ENCODE measurements at places on chromosomes 2 and 18.

DNA sequence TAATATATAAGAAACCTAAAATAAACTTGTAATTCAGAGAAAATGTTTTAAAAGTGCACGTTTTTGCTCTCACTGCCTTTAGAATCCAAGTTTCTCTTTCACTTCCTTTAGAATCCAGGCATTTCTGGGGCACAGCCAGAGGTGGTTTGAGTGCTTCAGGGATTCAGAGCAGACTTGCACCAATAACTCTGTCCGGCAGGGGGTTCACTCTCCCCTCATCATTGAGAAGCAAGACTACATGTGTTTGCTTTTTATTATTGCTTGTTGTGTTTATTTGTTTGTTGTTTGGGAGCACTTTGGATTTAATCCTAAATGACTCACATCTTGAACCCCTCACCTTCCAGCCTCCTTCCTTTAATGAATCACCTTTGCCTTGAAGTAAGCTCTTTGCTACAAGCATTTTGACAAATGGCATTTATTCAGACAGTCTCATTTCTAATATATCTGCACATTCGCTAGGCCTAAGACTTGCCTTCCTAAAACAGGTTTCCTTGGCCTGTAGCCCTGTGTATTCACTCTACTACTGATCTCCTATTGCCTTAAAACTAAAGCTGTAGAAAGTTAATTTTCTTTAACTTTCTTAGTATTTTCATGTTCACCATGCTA is 233.5 kb upstream of the ATP5MC3 start:
- peak; percentile 89 for DNase-seq

DNA sequence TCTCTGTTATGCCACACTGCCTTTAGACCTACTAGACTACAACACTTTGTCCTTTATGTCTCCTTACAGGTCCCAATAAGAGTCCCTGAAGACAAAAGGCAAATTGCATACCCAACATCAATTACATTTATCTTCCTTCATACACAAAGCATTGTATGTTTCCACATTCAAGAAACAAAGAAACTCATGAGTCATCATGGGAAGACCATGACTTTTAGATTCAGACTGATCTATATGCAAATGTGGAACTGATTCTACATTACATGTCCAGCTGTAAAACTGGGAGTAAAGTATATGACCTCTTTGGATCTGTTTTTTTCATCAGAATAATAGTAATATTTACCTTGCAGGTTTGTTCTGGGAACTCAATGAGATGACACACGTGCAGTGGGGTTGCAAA is 25.2 kb upstream of the HNMT start:
- DNase-seq = no peak

- no peak for DNase-seq
Observed at GRCh38 chr2:65766768-65767267, 334.4 kb upstream of the SPRED2 start.

DNA sequence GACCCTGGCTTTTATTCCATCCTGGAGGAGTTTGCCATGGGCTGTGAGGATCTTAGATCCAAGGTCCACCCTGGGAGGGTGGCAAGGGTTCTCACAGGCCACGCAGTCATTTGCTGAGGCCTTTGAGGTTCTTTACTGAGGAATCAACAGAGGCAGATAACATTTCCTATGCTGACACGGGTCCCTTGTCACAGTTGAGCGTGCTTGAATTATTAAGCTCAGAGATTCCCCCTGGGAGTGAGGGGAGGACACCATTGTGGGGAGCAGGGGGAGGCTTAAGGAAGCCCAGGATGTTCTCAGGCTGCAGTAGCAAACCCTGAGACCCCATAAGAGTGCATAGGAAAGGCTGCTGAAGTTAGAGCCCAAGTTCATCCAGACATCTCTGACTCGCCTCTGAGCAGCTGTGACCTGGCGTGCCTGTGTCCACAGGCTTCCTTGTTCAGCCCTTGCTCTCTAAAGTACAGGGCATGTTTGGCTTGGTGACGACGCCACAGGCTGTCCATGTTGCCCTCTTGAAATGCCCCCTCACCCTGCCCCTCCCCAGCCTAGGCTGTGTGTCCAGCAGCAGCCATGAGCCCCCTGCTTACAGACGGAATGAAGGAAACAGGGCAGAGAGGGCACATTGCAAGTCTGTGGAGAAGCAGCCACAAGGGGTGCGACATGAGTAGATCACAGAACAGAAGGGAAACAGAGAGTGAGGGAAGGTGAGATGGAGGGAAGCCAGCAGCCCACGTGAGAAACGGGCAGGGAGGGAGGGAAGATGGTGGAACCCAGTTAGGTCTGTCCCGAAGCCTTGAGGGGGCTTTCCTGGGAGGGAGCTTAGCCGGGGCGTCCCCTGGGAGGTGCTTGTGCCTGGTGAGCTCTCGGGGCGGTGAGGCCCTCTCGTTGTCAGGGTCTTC is 34.0 kb downstream of the NAPG start:
- no peak for DNase-seq

DNA sequence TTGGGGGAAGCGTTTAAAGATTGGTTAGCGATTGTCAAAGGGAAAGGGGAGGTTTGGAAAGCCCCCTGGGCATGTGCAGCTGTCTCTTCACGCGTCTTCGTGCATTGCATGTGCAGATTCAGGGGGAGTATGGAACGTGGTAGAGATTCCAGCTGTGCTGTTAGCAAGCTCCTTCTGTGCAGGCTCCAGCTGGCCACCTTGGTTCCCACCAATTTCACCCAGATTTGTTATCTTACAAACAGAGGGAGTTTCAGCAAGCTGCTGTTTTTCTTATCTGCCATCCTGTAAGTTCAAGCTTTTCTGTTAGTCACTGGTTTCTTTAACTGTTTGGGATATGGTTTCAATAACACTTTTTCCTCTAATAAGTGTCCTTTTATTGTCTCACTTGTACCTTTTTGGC is 30.4 kb downstream of the FARP2 start:
- DNase-seq = no peak

- no peak for DNase-seq
Observed at GRCh38 chr2:206558492-206558891, 83.8 kb upstream of the FAM237A start.

DNA sequence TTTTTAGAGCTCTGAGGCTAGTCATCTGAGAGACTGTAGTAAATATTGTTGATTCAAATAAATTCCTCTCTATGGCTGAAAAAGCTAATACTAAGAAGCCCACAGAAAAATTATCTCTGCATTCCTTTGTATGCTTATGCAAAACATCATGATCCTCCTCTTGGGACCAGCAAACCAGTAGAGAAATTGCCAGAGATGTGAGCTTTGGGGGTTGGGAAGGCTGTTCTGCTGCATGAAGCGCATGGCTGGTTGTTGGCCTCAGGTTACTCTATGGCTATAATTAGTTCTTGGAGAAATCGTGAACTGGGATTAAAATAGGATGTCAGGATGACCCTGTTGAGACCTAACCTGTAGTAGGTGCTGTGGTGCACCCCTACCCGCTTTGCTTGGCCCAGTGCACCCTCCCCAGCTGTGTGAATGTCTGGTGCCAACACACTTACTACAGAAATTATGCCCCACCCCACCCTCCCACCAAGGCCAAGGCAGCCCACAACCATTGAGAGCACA is 35.5 kb upstream of the C1D start:
- no peak for DNase-seq

GRCh38 chr2:9757501-9758264 is 85.6 kb upstream of the TAF1B start:
- DNase-seq = no peak

- DNase-seq = peak; percentile 79
Observed at GRCh38 chr2:237500681-237501424, 13.8 kb downstream of the MLPH start.

DNA sequence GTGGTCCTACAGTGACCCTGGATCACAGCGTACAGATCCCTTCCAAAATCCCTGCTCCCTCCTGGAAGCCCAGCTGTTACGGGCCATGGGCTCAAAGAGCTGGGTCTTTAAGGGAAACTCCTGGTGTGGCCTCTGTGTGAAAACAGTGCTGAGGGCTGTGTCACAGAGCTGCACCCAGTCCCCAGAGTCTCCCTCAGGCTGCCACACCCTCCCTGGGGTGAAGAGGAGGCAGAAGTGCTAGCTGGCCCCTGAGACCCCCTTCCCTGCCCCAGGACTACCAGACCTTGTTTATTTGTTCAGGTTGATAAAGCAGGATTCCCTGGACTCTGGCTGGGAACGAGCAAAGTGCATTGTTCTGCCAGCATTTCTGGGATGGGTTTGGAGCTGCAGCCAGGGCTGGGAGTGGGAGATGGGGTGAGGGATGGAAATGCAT is 7.7 kb downstream of the ATOH8 start:
- DNase-seq = no peak

- DNase-seq = no peak
Observed at GRCh38 chr18:63775166-63775730, at the start of gene SERPINB7. TSS of gene SERPINB7 (plus strand) at chr18:63775418. CDS start at chr18:63782373, 6,955 bp downstream.

DNA sequence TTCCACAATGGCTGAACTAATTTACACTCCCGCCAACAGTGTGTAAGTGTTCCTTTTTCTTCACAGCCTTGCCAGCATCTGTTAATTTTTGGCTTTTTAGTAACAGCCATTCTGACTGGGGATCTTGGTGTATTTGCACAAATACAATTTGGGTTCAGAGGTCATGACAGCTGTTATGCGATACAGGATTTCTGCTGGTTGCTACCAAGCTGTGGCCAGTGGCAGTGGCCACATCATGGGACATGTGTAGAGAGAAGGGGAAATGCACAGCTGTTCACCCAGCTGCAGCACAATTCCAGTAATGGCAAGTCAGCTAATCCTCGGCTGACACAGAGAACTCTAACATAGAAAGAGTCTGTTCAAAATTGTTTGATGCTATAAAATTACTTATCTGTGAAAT is 21.0 kb upstream of the SELENOI start:
- no peak for DNase-seq

Data from HT-29 (cell line).